Stimulated activated CD8-positive, alpha-beta memory T cell treated with anti-CD3 and anti-CD28 coated beads, Interleukin-4, amount 100 ng/mL, for 48 hours (primary cell): ENCODE measurements at places on chromosomes 5 and 9.
A peak's percentile ranks its signal among the peaks of the same experiment; 100 is the strongest.

DNA sequence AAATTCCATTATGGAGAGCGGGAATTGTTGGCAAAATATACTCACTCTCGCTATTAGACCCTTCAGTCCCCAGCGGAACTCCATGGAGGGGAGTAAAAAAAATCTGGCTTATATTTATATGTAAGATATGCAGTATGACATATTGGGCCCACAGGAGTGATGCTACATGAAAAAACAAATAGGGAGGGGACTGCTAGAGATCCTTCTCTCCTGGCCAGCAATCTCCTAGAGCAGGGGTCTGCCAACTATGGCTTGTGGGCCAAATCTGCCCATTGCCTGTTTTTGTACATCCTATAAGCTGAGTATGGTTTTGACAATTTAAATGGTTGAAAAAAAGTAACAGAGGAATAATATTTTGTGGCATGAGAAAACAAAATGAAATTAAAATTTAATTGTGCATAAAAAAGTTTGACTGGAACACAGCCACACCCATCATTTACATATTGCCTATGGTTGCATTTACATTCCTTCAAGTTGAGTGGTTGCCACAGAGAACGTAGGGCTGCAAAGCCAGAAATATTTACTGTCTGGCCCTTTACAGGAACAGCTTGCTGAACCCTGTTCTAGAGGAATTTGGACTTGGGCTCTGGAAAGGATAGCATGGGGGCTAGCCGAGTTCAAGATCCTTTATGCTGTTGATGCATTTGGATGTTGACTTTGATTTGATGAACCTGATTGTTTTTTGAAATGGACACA lies 197.3 kb upstream of the CLINT1 start:
- DNase-seq: no peak

DNA sequence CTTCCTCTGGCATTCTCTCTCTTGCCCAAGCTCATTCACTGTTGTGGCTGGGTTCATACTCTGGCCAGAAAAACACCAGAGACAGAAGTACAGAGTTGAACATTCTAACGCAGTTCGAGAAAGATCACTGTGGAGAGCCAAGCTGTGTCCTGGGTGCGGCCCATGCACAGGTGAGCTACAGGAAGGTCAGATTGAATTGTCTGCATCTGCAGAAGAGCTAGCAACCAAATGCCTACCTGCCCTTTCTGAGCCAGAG lies 126.8 kb upstream of the DPYSL3 start:
- DNase-seq: no peak

GRCh38 chr5:96995419-96995818 lies 59.5 kb downstream of the LNPEP start:
- DNase-seq: no peak

DNA sequence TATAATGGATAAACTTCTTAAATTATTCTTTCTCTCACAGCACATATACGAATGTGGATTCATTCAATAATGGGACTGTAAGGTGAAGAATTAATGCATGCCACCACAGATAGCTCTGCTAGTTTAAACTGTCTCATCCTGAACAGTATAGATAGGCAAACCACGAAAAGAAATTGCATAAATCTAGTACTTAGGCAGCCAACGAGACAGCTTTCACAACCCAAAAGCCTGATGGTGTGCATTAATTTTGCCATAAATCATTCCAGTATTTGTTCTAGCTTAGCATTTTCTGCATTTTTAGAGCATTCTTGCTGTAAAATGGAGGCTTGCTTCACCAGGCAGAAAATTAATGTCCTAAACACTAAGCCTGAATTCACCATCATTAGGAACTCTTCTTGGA lies 834.2 kb upstream of the DMAC1 start:
- no peak for DNase-seq

DNA sequence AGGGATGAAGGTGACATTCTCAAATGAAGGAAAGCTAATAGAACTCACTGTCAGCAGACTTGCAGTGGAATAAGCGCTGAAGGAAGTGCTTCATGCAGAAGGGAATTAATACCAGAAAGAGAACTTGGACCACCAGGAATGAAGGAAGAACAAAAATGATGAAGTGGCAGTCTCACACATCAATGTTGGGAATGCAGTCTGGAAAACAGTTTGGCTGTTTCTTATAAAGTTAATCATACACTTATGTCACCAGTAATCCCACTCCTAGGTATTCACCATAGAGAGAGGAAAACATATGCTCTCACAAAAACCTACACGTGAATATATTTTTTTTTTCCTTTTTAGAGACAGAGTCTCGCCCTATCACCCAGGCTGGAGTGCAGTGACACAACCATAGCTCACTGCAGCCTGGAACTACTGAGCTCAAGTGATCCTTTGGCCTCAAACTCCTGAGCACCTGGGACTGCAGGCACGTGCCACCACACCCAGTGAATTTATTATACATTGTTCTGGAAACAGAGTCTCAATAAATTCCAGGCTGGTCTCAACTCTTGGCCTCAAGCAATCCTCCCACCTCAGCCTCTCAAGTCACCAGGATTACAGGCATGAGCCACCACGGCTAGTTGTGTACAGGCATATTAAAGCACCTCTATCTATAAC lies 81.2 kb downstream of the ROR2 start:
- no peak for DNase-seq

DNA sequence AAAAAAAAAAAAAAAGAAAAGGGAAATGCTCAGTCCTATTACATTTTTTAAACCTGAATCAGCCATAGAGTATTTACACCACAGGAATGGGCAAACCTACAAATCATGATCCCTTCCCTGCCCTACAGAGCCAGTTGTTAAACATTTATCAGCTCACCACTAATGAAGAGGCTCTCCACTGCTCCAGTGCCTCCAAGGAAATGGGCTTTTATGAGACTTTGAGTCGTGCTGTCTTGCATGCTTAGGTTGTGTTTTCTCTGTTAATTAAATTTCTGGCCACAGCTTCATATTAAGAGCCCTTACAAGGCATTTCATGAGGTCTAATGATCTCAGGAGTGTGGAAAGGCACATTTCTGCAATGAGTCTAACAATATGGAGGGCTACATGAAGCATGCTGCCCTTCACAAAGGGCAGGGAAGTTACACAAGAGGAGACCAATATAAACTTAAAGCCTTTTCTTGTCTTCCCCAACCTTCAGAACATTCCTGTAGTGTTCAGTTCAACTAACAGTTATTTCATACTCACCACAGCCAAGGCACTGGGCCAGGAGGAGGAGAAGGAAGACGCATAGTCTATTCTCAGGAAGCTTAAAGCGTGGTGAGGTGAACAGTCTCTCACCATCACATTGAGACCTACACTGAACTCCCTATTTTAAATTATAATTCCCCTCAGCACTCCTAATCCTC lies 140.1 kb upstream of the ABCA1 start:
- DNase-seq: no peak

GRCh38 chr9:92763721-92764380 lies 782 bp downstream of the BICD2 start:
- peak; percentile 56 for DNase-seq

DNA sequence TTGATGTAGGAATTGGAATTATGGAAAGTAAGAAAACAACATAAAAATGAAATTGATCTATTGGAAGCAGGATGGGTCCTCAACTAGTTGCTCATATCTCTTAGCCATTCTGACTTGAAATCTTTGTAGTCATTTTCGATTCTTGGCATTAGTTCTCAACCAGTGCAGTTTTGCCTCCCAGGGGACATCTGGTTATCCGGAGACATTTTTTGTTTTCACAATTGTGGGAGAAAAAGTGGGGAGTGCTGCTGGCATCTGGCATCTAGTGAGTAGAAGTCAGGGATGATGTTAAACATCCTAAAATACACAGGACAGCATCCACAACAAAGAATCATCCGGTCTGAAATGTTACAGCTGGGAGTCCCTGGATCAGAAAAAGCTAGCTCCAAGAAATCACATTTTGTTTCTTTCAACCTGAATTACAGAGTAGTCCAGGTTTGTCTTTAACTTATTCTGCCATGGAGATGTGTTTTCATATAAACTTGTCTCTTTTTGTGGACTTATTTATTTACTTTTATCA lies 74.9 kb downstream of the FBXL7 start:
- DNase-seq: no peak

- no peak for DNase-seq
These were observed 251.6 kb upstream of the PTGER4 start for GRCh38 chr5:40428126-40428525.
